ENCODE measurements at places on chromosomes 1 and 21.

DNA sequence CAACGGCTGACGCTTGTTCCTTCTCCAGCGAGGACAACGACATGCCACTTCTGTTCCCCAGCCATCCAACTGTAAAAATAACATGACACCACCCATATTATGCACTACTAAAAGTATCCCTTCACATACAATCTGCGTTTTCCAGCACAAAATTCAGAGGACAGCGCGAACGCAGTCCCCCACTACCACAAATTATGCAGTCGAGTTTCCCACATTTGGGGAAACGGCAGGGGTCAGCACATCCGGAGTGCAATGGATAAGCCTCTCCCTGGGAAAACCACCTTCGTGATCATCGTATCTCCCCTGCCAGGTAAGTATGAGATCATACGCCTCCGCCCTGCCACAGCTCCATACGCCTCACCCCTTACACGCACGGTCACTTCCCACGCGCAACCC is 120.9 kb downstream of the PPIAL4G start:
- DNase-seq: no peak

DNA sequence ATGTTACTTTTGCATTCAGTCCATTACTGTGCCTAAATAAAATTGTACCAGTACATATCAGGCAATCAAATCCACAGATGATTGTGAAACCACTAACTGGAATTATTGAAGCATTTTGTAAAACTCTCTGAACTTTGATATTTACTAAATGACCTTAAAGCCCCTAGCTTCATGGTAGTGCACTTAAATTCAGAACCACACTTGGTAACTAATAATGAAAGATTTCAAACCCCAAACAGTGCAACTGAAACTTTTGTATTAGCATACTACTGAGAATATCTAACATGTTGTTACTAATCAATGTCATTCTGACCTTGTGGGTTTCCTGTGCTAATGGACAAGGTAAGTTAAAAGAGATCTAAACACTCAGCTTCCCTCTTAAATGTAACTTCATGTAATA is at the start of gene CFHR3:
Gene CFHR3 (plus strand): TSS at position 238 of the 400 bp plus-strand sequence. CDS start 47 bp downstream, at position 285.
- no peak for DNase-seq

DNA sequence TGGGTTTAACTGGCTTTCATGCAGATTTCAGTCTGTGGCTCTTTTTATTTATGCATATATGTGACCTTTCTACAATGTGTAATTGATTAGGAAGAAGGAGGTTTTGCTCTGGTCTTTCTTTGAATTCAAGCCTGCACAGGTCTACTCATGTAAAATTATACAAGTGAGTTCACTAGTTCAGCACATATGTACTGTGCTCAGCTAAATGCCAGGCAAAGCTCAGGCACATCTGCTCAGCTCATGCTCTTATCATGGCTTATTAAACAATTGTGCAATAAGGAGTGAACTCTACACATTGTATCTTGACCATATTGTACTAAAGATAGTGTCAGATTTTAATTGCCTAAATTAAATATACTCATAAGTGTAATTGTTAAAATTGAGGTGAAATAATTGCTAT is 378.4 kb downstream of the ADGRL2 start:
- no peak for DNase-seq

- DNase-seq: no peak
Observed at GRCh38 chr1:173048621-173049321, 2.0 kb downstream of the TNFSF18 start.

DNA sequence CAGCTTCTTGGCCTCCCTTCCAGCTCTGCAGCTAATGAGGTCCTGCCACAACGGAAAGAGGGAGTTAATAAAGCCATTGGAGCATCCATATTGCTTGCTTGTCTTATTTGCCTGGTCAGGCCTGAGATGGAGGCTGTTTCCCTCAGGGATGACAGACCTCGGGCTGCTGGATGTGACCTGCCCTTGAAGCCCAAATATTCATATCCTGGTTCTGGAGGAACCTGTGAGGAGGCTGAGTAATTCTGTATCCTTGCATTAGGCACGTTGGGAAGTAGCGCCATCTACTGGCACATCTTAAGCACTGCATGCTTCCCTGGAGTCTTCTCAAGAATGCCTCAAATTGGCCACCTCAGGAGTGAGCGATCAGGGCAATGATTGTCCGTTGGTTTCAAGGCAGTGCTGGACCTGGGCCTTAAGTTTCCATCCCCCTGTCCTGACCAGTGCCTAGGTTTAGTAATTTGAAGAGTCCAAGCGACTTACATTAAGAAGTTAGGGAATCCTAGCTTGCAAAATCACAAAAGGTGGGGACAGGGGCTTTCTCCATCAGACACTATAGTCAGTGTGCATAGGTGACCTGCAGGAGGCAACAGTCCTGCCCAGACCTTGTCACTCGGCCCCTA is 13.8 kb upstream of the NASP start:
- peak; percentile 81 for DNase-seq

DNA sequence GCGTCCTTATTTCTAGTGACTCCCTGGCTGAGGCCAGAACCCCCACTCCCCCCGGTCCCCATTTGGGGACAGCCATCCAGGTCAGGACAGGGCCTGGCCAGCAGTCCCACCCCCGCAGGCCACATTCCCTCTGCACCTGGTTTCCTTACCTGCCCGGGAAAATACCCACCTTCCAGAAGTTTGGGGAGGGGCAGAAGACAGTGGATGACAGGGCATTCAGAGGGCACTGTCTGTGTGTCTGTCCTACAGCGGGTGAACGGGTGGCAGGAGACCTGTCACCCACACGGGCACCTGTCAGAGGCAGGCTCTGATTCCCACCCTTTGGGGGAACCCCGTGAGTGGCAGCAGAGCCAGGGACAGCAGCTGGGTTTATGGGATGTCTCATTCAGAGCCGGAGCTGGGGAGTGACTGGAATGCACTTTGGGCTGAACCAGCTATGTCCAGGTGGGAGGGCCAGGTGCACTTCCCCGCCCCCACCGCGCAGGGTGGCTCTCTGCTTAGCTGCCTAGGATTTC is 2.0 kb downstream of the ARHGEF16 start:
- DNase-seq: no peak

- no peak for DNase-seq
Observed at GRCh38 chr1:48676822-48677221, 99.9 kb downstream of the BEND5 start.

- no peak for DNase-seq
Observed at GRCh38 chr1:211616965-211617297, 38.0 kb upstream of the SLC30A1 start.

- DNase-seq: peak; percentile 71
Observed at GRCh38 chr21:36321325-36322082, 1.5 kb downstream of the MORC3 start.

DNA sequence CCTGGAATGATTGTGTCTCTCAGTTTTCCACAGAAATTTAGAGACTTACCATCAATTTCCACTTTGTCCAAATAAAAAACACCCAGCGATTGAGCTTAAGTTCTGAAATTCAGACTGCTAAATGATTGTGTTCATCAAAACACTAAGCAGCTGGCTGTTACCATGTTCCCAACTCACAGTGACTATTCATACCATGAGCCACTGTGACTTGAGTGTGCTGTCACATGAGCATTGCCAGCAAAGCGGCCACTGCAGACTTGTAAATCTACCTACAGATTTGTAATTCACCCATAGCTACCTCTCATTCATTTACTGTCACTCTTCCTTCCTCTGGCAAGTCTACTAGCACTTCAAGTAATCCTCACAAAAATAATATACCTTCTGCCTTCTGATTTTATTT is 17.2 kb upstream of the PRKAB2 start:
- no peak for DNase-seq

DNA sequence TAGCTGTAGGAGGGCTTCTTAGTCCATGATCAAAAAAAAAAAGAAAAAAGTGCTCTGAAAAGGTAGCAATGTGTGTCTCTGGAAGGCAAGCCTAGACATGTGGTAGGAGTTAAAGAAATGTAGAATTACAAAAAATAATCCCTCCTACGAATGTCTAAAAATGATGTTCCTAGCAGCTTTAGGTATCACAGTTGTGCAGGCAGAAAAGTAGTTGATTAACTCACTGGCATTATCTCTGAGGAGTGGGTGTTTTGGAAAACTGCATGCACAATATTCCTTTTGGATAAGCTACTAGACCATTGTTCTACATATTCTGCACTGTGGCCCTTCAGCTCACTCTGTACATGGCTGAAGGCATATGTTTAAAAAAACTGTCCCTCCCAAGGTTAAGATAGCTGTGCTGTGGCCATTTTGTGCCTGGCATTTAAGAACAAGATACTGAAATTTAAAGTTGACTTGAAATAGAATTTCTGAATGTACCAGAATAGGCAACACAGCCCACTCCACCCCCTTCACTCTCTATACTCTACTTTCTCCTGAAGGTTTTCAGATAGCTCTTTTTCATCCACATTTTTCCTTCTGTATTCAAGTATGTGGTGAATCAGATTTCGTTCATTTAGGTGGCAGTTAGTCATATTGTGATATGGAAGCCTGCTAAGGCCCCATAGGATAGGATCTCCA is 463.9 kb upstream of the LRRC7 start:
- DNase-seq: no peak

DNA sequence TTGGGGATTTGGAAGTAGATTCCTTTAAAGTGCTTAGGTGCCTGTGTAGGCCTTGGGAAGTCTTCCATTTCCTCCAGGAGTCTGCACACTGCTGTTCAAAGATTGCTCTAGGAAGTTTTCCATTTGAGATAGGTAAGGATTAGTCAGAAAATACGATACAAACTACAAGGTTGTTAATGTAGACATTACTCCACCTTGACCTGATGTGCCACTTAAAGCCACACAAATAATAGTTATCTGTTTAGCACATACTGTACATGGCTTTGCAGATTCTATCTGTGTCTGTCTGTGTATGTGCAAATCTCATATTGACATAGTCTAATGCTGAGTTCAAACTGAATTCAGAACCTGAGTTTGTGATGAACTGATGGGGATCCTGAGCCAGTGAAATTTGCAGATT is 118.4 kb downstream of the RHOU start:
- no peak for DNase-seq

DNA sequence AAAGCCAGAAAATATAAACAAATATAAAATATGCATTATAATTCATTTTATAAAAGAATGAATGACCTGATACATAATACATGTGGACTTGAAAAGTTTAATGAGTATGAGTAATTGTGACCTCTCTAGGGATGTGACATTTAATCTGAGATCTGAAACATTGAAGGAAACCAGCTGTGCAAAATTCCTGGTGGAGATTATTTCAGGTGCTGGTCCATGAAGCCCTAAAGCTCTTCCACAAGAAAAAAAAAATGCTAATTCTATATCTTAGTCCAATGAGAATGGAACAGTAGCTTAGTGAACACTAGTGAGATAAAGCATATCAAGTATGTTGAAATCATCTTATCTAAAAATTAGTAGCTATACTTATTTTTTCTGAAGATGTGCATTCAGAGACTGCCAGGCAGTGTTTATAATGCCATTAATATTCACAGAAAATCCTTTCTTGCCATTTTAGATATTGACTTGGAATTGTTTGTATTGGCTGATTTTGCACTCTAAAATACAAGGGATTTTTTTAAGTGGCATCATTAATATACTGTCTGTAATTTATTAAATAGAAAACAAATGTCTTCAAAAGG is 1485.9 kb downstream of the PLA2G4A start:
- no peak for DNase-seq
